Activated T-helper 1 cell treated with anti-CD3 and anti-CD28 coated beads, Interleukin-12 subunit alpha, Interleukin-12 subunit beta, Interleukin-2, Interleukin-4 antibody, amounts not matched to agents 30 ng/mL and 10 ng/mL and 1 ng/mL, durations not matched to agents 14 hours and 24 hours and 36 hours (primary cell): ENCODE measurements at places on chromosomes 2 and 18. TPM values are rescaled to one million over a fixed set of nuclear protein-coding genes. Genes with fewer than 3 reads are reported as not detected.

- DNase-seq = no peak
- no peaks in the 10 kb centered on the region for H3K4me1 ChIP-seq
These were observed 32.6 kb downstream of the CNGA3 start for GRCh38 chr2:98378901-98379300.

The GALNT5 gene
- total RNA-seq = not detected in 2 replicates

- H3K36me3 ChIP-seq = no peaks in the 10 kb centered on the region
- H3K27me3 ChIP-seq = peaks cover 14% of the 10 kb centered on the region
- DNase-seq = no peak
- no peak overlapping the region for H3K27ac ChIP-seq
These were observed 64.3 kb upstream of the ACSL3 start for GRCh38 chr2:222796413-222797103.

DNA sequence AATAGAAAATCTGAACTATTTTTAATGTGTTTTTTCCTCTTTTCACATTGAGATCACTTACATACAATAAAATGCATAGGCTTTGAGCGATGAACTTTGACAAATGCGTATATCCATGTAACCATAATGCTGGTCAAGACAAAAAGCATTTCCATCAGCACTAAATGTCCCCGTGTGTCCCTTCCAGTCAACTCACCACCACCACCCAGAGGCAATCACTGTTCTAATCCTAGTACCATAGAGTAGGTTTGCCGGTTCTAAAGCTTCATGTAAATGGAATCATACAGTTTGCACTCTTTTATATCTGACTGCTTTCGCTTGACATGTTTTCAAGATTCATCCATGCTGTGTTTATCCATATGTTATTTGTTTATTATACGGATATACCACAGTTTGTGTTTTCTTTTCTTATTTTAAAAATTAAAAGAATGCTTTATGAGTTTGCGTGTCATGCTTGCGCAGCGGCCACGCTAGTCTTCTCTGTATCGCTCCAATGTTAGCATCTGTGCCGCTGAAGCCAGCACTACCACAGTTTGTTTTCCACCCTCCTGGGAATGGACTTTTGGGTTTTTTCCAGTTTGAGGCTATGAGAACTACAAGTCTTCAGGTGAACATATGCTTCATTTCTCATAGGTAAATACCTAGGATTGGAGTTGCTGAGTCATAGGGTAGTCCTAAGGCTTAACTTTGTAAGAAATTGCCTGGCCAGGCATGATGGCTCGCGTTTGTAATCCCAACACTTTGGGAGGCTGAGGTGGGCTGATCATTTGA, 197.5 kb upstream of the CHAC2 start:
- no peaks in the 10 kb centered on the region for H3K36me3 ChIP-seq

DNA sequence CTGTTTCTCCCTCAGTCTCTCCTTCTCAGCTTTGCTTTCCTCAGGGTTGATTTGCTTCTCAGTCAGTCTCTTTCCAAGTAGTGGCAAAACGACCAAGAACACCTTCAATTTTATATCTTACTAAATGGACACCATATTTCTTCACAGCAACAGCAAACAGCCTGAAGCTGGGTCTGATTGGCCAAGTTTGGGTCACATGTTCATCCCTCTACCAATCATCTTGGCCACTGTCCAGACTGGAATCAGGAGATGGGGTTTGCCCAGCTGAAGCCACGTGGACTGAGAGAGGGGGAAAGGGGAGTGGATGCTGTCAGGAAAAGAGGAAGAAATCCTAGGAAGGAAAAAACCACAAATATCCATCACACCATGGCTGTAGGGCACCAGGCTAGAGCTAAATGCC, 42.0 kb upstream of the ACMSD start:
- H3K4me1 ChIP-seq = no peaks in the 10 kb centered on the region
- H3K4me3 ChIP-seq = no peak overlapping the region
- no peak for DNase-seq
- no peaks in the 10 kb centered on the region for H3K36me3 ChIP-seq
- H3K27ac ChIP-seq = no peak overlapping the region

The ALPP gene
- not detected in 2 replicates for total RNA-seq

GRCh38 chr2:86371527-86371926, 34.1 kb upstream of the REEP1 start:
- peaks cover 3% of the 10 kb centered on the region for H3K36me3 ChIP-seq
- DNase-seq = no peak
- no peak overlapping the region for H3K4me3 ChIP-seq
- peak overlapping the region; percentile 2 for H3K27ac ChIP-seq
- peaks cover 11% of the 10 kb centered on the region for H3K27me3 ChIP-seq

DNA sequence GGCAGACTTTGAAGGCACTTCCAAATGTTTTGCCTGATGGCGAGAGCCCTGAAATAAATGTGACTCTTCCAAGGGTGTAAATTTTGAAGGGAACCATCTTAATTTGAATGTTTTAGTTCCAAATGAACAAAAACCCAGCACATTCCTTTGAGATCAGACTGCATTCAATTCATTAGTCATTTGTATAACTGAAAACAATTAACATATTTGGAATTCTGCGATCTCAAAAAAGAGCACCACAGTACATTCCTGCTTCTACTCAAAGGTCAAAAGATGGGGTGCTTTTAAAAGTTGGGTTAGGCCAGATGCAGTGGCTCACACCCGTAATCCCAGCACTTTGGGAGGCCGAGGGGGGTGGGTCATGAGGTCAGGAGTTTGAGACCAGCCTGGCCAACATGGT, 38.2 kb upstream of the CHRNA1 start:
- no peaks in the 10 kb centered on the region for H3K4me1 ChIP-seq
- no peak overlapping the region for H3K27ac ChIP-seq
- no peak for DNase-seq
- H3K36me3 ChIP-seq = no peaks in the 10 kb centered on the region

- H3K36me3 ChIP-seq = no peaks in the 10 kb centered on the region
- no peak overlapping the region for H3K4me3 ChIP-seq
- no peaks in the 10 kb centered on the region for H3K4me1 ChIP-seq
These were observed 103.1 kb downstream of the SH3BP4 start for GRCh38 chr2:235054919-235055318.

The ANKRD30B gene
- not detected in 2 replicates for total RNA-seq

The PLGLB2 gene
- 2.3 and 2.8 TPM in 2 replicates for total RNA-seq

The TBR1 gene
- total RNA-seq = 0.05 TPM in 1 of 2 replicates, not detected in the other

The RTP5 gene
- not detected in 2 replicates for total RNA-seq

The CHST9 gene
- not detected in 2 replicates for total RNA-seq
